ENCODE measurements at places on chromosomes 3 and 15.

DNA sequence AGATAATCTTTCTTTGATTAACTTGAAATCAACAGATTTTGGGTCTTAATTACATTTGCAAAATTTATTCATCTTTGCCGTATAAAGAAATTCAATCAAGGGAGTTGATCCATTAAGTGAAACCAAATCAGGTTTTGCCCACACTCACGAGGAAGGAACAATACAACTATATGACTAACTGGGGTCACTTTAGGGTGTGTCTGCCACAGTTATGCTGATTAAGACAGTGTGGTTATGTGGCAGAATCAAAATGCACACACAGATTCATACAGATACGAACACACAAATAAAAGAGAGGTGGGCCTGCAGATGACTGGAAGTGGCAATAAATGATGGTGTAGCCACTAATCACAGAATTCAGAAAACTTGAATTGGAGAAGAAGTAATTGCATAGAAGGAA is 543.5 kb downstream of the GABRG3 start:
- no peak for DNase-seq

- no peak for DNase-seq
Observed at GRCh38 chr3:120440001-120440703, 10.6 kb downstream of the FSTL1 start.

- no peak for DNase-seq
Observed at GRCh38 chr3:171190668-171191067, 164.1 kb upstream of the SLC2A2 start.

GRCh38 chr15:78766041-78766440 is 45.2 kb downstream of the ADAMTS7 start:
- DNase-seq, result no peak

DNA sequence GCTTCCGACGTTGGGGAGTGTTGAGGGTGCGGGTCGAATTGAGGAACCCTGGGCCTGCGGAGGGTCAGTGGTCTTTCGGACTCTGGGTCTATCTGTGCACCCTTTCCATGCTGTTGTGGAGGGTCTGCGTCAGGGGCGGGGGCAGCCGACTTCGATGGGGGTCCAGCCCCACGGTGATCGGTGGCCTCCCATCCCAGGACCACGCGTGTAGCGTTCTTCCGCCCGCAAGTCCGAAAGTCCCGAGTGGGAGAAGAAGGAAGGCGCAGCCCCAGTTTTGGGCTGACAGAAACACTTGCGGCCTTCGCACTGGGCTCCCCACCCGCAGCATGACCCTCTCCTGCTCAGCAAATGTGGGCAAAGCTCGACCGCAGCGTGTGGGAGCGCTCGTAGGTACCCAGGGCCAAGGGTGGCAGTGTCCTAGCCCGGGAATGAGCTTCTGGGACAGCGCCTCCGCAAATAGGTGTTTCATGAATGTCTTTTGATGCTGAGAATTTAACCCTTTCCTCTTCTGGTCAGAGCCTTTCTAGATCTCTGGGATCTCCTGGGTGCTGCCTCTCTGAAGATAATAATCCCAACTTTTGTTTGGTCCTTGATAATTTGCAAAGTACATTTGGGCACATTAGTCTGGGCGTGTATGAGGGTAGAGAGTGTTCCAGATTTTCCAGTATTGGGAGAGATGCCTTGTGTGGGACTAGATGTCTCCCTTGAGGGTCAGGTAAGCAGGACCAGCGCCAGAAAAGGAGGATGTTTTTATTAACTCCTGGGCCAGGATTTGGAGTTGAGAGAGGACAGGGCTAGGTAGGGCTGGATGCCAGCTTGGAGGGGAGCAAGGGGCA is 2.3 kb upstream of the DLL4 start:
- DNase-seq, result no peak

GRCh38 chr3:99777708-99778107 is 40.0 kb upstream of the CMSS1 start:
- DNase-seq, result no peak

DNA sequence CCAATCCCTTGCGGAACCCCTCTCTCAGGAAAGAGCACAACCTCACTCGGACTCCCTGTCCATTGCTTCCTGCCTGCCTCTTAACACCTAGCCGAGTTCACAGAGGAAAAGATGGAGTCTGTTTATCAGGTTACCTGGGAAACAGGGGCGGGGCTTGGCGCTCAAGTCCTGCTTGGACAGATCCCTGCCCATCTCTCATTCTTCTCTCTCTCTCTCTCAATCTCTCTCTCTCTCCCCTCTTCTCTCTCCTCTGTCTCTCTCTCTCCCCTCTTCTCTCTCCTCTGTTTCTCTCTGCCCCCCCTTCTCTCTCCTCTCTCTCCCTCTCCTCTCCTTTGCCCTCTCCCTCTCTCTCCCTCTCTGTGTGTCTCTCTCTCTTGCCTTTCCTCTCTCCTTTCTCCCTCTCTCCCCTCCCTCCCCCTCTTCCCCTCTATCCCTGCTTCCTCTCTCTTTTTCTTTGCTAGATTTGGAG is at the start of gene EFHB:
EFHB (minus strand) TSS at position 120 of the 469 bp plus-strand sequence. CDS start 199 bp downstream, outside the sequence.
- DNase-seq, result no peak
